ENCODE measurements at places on chromosomes 3 and 15.
A peak's percentile ranks its signal among the peaks of the same experiment; 100 is the strongest.

DNA sequence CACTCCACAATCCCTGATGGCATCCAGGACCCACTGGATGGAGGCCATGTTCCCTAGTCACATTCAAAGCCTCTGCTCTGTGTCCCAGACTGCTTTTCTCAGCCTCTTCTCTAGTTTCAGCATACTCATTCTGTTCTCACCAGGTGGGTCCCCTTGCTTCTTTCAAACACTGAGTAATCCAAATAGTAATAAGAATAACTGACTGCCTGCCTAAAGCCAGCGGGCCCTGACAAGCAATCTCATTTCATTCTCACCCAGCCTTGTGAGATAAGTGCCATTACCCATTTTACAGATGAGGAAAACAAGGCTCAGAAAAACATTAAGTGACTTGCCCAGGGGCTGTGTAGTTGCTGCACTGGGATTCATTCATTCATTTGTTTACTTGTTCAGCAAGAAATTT lies 25.4 kb downstream of the MAPKAPK3 start:
- DNase-seq = no peak

DNA sequence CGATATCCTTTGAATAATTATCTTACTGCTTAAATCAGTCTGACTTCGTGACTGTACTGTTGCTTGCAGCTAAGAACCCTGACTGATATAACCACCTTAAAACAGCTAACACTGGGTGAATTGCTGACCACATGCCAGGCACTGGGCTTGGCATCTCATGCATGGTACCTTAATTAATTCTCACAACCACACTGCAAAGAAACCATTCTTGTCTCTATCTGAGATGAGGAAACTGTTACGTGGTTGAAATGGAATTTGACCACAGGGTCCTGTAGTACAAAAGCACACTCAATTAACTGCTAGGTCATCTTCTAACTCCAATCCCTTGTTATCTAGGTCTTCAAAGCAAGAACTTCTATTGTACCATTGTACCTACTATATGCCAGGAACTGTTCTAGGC lies 92.7 kb upstream of the PRICKLE2 start:
- no peak for DNase-seq

- no peak for DNase-seq
These were observed 49.0 kb downstream of the DHX36 start for GRCh38 chr3:154275292-154275691.

- no peak for DNase-seq
These were observed 324.7 kb downstream of the SHQ1 start for GRCh38 chr3:72523429-72524151.

DNA sequence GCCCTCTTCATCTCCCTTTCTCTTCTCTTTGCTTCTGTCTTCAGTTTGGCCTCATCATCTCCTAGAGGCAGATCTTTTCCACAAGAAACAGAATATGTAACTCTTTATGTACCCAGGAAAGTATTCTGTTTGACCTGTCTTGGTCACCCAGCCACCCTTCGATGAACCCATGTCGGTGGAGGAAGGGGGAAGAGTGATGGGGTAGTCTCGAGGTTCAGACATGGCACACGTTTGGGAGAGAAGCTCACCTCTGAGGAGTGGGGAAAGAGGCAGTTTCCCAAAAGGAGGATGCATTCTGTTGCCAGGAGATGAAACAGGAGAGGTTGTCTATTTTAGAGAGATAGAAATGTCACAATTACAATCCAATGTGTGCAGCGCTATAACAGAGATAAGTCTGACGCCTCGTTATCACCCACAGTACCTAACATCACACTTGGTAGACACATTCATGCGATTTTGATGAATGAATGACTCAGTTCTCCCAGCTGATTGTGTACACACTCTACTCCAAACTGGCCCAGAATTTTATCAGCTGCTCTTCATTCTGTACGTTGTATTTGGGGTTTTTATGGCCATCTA lies 722 bp upstream of the CCDC50 start:
- no peak for DNase-seq

DNA sequence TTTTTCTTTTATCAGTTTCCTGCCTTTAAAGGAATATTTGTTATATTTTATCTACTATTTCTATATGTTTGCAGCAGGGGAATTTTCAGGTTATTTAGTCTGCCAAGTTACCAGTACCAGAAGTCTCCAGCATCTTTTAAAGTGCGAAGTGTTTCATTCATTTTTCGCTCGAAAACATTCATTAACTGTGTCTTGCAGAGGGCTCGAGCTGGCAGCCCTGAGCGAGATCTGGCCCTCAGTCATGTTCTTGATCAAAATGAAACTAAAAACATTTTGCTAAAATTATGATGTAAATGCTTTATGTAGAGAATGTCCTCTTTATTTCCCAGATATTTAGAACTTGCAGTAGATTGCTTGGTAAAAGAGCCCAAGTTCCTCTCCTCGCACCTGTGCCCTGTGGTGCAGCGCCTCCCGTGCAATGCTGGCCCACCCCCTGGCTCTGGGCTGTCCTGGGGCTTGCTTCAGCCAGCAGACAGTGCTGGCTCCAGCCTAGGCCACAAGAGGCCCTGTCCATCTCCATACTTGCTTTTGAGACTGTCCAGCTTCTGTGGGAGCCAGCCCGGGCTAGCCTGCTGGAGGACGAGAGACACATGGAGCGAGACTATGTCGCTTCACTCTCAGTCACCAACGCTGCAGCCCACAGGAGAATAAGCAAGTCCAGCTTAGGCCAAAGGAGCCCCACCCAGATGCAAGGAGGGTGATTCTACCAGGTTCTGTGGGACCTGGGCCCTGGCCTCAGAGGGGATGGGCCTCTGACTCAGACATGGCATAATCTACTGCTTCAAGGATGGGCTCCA lies 71.9 kb upstream of the PRR23E start:
- peak; percentile 69 for DNase-seq

DNA sequence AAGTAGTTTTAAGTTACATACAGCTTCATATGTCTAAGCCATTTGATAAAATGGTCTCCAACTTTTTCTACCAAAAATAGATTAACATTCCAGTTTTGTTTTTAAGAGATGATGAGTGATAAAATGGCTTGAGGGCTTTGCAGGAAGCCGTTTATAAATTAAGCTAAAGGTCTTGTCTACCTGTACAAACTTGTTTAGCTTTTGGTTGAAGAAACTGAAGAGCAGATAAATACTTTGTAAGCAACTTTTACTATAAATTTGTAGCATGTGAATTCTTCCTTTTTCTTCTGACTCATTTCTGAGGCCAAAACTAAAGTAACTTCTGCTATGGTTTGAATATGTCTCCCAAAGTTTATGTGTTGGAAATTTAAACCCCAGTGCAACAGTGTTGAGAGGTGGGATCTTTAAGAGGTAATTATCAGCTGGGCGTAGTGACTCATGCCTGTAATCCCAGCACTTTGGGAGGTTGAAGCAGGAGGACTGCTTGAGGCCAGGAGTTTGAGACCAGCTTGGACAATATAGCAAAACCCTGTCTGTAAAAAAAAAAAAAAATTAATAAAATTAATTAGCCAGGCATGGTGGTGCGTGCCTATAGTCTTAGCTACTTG lies 8.2 kb upstream of the NEDD4 start:
- no peak for DNase-seq

DNA sequence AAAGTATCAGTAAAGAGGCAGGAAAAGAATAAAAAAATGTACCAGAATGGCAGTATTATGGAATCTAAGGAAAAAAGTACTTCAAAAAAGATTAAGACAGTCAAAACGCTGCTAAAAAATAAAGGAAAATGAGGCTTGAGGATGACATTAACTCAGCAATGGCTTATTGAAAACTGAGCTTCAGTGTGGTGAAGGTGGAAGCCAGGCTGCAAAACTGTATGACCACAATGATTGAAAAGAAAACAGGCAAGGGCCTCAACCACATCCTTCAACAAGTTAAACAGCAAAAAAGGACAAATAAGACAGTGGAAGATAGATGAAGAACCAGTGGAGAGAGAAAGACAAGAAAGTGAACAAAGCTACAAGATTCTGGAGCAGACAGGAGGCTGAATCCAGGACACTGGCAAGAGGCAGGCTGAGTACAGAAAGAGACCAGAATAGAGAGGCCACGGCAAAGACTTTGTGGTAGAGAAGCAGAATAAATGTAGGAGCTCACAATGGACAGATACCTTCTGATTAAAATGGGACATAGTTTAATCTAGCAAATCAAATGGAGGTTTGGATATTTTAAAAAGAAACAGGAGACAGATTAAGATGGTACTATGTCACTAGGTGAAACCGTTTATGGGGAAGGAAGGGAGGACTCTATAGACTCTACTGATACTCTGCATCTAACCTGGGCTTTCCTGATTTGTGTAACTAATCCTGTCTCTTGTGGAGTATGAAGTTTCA lies 86.1 kb downstream of the TJP1 start:
- no peak for DNase-seq

DNA sequence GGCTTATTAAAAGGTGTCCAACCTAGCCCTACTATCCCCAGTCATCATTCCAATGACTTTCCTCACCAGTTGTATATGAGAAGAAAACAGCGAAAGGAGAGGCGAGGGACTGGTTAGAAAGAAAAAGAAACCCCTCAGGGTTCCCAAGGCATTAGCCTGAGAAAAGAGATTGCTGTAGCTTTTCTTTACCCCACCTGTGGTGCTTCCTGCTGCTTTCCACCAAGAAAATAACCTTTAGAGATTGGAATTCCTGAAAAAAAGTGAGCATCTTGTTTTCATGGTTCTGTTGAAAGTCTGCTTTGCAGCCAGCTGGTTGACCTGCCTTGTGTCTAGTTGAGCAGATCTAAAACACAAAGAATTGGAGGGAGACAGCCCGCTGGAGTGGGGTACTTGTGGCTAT lies 196.4 kb downstream of the CADPS start:
- no peak for DNase-seq

DNA sequence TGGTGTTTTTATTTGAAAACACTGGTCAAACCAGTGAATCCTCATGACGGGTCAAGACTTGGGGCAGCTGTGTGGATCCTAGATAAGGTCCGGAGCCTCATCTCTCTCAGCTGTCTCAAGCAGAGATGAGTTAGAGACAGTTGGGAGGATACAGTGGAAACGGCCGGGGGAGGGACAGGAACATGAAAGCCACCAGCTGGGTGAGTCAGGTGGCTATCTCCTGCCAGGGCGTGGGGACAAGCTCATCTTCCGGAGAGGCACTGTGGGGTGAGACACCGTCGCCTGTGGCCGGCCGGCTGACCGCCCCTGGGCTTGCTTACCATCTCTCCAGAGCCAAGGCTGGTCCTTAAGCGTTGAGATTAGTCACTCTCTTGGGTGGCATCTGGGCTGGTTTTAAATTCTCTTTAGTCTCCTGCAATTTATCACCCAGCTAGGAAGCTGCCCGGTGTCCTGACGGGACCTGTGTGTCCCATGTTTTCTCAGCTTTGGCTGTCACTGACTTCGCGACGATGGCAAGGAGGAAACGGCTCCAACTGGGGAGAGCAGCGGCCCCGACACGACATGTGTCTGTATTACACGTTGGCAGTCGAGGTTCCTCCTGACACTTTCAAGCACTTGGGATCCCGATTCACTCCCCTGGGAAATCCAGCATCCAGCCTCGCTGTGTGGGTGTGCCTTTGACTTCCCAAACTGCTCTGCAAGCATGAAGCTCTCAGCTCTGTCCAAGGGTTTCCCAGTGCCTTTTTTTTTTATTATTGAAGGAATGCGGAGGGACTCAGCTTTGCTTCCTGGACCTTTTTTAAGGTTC lies 7.5 kb downstream of the ST8SIA2 start:
- DNase-seq = no peak

- peak; percentile 58 for DNase-seq
These were observed 16.3 kb upstream of the SLC41A3 start for GRCh38 chr3:126100269-126100633.

DNA sequence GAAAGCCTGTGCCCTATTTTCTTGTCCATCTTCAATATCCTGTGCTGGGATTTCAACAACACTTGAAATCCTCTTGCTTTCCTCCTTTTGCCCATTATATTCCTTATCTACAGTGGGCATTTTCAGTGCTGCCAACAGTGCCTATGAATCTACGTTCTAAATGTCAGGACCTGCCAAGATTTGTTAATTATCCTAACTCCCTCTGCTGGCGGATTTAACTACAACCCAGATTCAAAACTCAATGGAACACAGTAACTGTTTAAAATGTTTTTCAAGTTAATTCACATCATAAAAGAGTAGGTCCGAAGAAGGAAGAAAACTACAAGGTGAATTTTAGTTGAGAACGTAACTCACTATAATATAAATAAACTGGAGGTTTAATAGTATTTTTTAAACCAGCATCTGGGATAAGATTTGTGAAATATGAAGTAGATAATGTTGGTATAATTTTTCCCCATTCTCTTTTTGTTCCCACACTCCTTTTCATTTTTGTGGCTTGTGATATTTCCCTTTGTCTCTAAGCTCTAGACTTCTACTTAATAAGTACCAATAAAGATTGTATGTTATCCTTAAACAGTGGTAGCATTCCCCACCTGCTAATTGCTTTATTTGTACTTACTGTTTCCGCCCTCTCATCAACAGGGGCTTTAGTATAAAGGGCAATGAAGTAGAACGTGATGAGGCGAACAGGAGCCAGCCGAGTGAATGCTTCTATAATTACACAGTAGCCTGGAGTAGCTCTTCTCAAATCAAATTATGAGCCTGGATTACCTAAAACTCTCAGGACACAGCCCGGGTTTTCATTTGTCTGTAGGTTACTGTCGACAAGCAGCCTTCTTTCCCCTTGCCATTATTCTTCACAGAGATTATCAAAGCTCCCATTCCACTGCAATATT lies 302.5 kb upstream of the ATP11B start:
- DNase-seq = no peak

GRCh38 chr3:43923104-43923882 lies 232.6 kb downstream of the ABHD5 start:
- no peak for DNase-seq

DNA sequence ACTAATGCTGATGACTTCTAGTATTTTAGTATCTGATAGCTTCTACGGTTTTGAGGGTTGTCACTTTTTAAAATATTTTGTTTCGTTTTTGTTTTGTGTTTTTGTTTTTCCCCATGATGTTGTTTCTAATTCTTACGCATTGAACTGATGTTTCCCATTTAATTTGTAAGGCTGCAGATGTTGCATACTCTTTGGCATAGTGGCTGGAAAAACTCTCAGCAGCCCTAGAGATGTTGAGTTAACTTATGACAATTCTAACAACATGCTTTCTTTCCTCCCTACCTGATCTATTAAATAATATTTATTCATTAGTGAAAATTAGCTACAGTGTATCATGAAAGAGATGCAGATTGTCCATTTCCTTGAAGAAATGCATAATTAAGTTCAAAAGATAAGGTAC lies 559.3 kb upstream of the GRM7 start:
- no peak for DNase-seq

GRCh38 chr3:31472479-31473390 lies 60.0 kb upstream of the STT3B start:
- DNase-seq = no peak

DNA sequence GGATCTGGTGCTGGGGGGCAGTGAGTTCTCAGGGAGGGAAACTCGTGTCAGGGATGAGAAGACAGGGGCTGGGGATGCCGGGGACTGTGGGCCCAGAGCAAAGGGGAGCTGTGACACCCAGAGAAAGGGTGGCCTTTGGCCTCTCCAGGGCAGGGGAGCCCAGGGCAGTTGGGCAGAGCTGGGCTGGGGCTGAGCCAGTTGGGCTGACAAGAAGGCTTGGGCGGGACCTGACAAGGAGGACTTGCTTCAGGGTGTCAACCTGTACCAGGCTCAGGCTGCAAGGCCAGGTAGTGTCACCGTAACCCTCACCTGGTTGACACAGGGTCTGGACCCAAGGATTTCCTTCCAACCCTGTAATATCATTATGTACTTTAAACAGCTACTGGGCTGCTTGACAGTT lies 13.2 kb upstream of the ANPEP start:
- no peak for DNase-seq

Measured in coronary artery (tissue), 2 donors.